T-helper 1 cell (primary cell): ENCODE measurements at places on chromosomes 5 and 9.

GRCh38 chr5:32020271-32020670 is 153.8 kb downstream of the GOLPH3 start:
- DNase-seq: peak; percentile 67

DNA sequence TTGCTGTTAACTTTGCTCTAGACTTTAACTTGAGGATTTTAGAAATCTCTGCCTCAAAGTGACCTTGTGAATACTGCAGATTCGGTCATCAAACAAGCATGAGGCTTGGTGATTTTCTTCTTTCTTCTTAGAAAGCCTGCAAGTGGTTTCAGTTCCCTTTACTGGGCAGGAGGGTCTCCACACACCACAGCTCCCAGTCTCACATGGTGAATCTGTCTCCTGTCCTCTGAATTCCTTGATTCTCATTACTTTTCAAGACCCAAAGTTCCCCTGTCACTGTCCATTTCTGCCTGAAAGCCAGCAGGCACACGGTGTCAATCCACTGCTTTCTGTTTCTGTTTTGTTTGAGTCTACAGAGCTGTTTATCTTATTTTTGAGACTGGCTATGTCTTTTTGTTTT is 14.1 kb downstream of the HSPB3 start:
- no peak for DNase-seq

- DNase-seq: no peak
Observed at GRCh38 chr9:136202454-136203407, 2.2 kb downstream of the LHX3 start.

DNA sequence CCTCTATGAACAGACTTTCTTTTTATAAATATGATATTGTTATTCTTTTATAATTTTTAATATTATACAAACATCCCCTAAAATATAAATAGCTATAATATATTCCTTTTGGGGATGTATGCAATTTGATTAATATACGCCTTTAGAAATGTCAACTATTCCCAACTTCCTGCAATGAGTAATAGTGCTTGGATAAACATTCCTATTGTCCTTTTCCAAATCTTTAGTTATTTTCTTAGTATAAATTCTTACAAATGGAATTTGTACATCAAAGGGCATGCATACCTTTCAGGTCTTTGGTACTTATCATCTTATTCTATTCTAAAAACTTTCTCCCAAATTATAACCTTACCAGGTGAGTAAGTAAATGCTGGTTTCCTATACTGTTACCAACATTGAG is 6.2 kb downstream of the NLN start:
- DNase-seq: no peak

DNA sequence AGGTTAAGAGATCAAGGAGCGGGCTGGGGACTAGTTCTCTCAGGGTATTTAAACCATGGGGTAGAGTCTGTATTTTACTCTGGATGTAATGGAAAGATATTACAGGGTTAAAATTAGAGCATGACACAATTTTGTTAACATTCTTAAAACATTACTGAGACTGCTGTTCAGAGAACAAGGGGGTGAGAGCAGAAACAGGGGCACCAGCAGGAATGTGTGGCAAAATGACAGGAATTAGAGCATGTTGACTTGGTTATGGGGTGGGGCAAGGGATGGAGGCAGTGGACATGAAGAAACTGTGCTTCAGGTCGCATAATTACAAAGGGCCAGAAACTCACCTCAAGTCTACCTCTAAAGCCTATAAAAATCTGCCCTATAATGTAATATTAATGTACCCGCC is 75.0 kb downstream of the TMEM232 start:
- DNase-seq: no peak

GRCh38 chr5:66958980-66959641 is 237.5 kb downstream of the CD180 start:
- no peak for DNase-seq

DNA sequence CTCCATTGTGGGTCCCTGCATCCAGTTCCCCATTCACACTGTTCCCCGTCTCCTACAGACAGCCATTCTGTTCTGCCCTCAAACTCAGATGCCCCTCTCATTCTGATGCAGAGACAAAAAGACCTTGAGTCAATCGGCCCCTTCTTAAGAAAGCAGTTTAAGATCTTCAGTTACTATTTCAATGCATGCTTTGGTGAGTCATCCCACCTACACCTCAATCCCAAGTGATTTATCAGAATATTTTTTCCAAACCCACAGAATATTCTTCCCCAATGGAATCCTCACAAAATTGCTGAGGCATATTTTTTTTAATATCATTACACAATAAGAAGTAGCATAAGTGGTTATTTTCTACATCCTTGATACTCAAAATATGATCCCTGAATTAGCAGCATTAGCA is 92.4 kb upstream of the SLC1A1 start:
- no peak for DNase-seq

- DNase-seq: no peak
Observed at GRCh38 chr9:99335280-99335679, 113.2 kb downstream of the SEC61B start.

DNA sequence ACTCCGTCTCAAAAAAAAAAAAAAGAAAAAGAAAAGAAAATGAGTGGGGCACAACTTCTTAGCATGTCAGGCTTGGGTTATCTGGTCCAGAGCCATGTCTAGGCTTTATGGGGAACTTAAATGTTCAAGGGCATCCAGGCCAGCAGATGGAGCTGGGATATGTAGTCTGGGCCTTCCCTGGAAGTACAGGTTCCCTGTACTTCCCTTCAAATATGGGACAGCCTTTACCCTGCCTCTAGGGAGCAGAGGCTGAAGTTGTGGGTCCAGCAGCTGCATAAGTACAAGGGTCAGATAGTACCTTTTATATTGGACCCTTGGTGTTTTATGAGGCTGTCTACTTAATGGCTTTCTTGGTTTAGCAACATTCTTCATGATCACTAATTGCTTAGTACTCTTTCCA is 42.1 kb downstream of the FAF2 start:
- DNase-seq: no peak

DNA sequence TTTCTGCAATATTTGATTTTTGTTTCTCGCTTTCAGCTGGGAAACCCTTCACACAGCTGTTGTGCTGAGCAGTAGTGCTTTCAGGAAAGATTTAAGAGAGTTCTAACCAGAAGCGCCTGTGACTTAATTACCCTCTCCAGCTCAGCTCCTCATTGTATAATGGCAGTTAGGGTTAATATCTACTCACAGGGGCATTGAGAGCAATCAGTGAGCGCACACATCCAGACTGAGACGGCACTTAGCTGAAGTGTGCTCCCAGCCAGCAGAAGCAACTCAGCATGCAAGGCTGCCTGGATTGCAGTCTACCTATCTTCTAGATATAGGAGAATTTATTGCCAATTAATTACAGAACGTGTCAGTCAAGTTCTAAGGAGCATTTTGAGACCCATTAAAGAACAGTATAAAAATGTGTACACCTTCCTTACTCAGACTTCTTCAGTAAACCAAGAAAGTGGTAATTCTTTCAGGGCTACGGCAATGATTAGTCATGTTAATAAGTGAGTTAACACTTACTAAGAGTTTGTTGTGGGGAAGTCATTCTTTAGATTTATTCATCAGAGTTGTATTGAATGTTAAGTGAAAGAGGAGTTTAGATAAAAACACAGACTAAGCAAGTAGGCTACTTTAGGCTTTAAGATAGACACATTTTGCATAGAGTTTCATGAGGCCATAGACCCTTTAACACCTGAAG is 111.7 kb upstream of the PCAT7 start:
- DNase-seq: no peak

GRCh38 chr5:17256839-17257238 is 39.4 kb downstream of the BASP1 start:
- DNase-seq: no peak

DNA sequence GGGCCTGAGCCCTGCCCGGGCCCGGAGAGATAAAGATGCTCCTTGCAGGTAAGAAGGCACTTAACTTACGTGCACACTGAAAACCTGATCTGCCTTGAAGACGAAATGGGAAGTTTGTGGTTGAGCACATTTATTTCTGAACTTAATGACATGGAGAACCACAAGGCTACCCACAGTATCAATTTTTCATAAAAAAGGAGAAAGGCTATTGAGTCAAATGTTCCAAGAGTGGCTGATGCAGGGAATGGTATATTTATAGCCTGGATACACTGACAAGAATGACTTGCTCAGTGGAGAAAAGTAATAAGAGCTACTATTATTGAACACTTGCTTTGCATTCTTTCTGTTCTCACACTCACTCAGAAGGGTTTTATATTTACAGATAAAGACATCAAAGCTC is 419.3 kb downstream of the ACTL7B start:
- no peak for DNase-seq

- no peak for DNase-seq
Observed at GRCh38 chr5:37871023-37871815, 31.4 kb upstream of the GDNF start.

- DNase-seq: no peak
Observed at GRCh38 chr9:104482921-104483570, 21.0 kb upstream of the OR13F1 start.

- no peak for DNase-seq
Observed at GRCh38 chr5:112737070-112737462, 619 bp upstream of the APC start.

DNA sequence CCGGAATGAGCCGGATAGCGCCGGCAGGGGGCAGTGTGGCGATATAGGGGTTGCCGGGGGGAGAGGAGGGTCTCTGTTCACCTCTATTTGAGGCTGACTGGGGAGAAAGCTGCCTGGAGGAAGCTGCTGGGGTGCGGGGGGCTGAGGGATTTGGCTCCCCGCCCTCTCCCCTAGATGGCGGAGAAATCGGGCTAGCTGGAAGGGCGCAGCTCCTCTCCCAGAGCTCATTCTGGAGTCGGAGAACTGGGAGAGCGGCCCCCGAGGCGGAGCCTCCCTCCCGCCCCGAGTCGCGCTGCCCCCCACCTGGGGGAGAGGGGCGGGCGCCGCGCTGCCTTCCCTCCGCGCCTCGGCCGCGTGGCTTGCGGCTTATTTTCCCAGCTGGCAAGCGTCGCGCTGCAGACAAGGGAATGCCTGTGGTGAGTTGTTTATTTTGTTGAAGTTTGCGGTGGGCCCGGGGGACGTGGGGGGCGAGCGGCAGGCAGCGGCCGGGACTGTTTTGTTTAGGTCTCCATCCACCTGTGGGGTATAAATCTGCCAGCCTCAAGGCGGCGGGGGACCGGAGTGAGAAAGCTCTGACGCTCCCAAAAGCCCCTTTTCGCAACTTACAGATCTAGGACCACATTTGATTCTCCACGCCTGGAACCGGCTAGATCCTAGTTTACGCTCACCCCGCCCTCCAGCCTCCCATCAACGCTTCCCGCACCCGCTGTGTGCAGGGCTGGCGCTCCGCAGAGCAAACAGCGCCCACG is 4.1 kb upstream of the RGMB start:
- peak; percentile 22 for DNase-seq

DNA sequence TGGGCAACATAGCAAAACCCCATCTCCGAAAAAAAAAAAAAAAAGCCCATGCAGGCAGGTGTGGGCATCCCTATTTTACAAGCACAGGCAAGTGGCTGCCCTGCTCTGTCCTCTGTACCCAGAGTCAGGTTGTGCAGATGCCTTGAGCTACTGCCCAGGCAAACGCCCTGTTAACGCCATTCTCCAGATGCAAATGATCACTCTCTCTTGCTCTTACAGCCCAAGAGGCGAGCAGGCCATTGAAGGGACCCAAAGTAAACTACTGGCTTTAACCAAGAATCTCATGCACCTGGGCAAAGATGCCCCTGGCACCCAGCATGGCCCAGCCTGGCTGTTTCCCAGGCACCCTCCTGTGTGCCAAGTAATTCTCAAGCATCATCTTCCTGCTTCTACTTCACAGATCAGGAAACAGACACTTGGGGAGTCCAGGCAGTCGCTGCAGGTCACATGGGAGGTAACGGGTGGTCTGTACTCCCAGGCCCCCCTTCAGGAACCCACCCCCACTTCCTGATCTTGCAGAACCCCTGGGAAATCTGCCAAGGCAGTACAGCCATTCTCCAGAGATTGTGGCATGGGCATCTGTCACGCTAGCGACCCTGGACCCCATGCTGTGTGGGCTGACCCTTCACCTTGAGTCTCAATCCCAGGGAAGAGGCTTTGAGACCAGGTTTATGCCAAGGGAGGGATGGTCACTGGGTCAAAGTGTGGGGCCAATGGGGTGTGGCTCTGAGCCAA is 14.2 kb downstream of the EEIG1 start:
- DNase-seq: no peak

GRCh38 chr5:172705576-172706084 is 64.6 kb downstream of the NEURL1B start:
- no peak for DNase-seq

DNA sequence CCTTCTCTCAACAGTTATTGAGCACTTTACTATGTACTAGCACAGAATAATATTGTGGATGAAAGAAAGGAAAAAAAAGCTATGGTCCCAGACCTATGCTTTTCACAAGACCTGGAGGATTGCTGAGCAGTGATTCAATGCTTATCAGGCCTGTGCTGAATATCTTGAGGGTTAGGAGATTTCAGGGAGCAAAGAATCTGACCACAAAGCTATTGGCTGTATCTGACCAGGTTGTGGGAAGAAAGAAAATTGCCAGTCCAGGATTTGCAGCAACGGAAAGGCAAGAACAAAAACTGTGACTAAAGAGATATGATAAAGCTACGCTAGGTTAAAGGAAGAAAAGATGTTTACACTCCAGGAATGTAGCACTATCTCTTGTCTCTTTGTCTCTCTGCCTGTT is 14.9 kb upstream of the MACIR start:
- no peak for DNase-seq

- no peak for DNase-seq
Observed at GRCh38 chr5:78416677-78417425, 56.4 kb downstream of the SCAMP1 start.

- no peak for DNase-seq
Observed at GRCh38 chr5:20055301-20055700, 67.3 kb upstream of the CDH18 start.

DNA sequence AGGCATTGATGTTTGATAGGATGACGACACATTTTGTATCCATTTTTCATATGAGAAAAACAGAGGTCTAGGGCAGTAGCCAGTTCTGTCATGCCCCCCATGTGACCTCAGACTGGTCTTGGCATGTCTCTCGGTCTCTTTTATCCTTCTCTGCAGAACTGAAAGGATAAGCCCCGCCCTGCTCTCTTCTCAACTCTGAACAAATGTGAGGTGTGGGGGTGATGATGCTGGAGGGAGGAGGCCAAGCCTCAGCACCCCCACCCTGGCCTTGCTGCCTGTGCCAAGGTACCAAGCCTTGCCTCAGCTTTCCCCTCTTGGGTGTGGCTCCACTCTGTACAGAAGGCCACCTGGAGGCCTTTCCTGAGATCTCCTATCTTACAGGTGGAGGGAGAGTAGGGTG is 19.5 kb upstream of the CRB2 start:
- DNase-seq: no peak

GRCh38 chr5:169106911-169107706 is 193.8 kb downstream of the SLIT3 start:
- no peak for DNase-seq

GRCh38 chr5:80119372-80119771 is 84.2 kb downstream of the THBS4 start:
- DNase-seq: no peak

DNA sequence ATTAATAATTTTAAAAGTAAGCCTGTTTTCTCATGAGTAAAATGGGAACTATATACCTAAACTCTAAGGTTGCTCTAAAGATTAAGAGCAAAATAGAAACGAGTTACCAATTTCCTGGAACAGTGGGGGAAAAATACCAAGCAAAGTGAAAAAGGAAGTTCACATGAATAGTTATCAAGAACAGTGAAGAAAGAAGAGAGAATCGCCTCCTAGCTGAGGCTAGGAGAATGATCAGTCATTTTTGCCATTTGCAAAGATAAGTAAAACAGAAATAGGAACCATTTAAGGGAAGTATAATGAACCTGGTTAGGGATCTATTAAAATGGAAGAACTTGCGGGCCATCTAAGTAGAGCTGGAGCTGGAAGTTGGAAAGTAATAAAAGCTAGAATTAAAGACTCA is 50.7 kb downstream of the P4HA2 start:
- no peak for DNase-seq

- DNase-seq: no peak
Observed at GRCh38 chr5:159844267-159845121, 71.8 kb upstream of the ADRA1B start.
